Transverse colon (tissue), 4 donors: ENCODE measurements at places on chromosomes 11 and 22.
A peak's percentile ranks its signal among the peaks of the same experiment; 100 is the strongest.

DNA sequence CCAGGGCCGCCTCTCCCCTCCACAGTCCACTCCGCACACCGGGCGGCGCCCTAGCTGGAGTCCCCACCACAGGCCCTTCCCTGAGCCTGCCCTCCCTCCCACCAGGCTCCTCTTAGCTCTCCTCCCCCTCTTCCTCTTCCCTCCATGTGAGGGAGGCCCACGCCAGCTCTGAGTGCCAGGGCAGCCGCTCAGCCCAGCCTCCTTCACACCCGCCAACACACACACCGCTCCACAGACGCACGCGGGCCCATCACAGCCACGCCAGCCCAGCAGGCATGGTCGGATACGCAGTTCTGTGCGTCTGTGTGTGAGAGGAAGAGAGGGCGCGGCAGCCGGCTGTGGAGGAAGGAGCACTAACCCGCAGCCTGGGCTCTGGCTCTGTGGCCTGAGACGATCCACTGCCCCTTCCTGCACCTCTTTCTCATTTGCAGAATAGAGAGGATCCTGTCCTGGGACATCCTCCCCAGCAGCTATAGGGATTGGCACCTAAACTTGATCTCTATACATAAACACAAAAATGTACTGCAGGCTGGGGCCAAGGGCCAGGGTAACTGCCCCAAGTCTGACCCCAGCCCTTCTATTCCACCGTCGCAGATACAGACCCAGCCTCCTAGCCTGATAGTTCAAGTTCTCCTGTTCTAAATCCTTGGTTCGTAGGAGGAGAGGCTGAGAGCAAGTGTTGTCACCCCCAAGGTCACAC is 3.5 kb downstream of the CHRM4 start:
- DNase-seq, result no peak

- DNase-seq, result no peak
Measured at GRCh38 chr11:113518716-113519495, 43.7 kb upstream of the DRD2 start.

DNA sequence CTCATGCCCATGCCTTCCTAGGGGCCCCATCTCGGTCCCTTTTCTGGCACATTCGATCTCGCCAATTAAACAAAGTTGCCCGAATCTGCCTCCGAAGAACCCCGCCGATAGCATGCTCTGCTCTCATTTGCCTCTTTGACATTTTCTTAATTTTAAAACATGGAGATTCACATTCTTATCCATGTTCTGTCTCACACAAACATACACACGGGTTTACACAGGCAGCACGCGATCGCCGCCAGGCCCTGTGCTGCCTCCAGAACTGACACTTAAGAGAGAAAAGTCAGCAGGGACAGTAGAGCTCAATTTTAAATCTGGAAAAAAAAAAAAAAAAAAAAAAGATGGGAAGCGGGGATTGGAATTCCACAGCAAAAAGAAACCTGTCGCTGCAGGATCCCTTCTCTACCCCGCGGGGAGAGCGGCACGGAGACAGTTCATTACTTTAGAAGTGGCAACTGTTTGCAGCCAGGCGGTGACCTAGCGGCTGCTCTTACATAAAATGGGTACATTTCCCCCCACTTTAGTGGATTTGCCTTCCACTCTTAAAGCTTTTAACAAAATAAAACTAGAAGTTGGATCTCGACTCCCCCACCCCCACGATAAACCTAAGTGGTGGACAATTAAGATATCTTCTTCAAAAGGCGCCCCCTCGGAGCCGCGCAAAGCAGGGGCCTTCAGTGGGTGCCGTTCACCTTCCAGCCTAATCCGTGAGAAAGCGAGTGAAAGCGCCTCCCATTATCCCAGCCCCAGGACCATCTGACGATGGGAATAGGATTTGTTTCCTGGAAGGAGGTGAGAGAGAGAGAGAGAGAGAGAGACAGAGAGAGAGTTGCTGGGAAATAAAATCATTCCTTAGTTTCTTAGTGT is 13.7 kb downstream of the PAX6 start:
- DNase-seq, result no peak

GRCh38 chr22:33908171-33909074 is 11.9 kb downstream of the LARGE1 start:
- DNase-seq, result no peak

- peak; percentile 40 for DNase-seq
Measured at GRCh38 chr22:45599836-45600577, 71.6 kb upstream of the ATXN10 start.

DNA sequence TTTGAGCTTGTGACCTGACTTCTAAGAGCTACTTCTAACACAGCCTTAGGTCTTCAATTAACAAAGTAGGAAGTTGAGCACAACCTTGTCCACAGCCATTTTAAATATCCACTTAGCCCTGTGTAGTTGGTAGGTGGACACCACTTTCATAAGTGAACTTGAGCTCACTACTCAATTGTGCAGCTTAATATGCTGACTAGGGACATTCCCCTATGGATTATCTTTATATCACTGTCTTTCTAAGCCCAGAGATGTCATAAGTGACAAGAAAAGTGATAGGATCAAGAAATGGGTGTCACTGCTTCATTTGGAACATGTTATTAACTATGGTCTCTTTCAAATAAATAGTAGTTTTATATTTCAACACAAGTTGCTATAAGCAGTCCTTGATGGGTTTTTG is 4.0 kb upstream of the ATP5MG start:
- no peak for DNase-seq

DNA sequence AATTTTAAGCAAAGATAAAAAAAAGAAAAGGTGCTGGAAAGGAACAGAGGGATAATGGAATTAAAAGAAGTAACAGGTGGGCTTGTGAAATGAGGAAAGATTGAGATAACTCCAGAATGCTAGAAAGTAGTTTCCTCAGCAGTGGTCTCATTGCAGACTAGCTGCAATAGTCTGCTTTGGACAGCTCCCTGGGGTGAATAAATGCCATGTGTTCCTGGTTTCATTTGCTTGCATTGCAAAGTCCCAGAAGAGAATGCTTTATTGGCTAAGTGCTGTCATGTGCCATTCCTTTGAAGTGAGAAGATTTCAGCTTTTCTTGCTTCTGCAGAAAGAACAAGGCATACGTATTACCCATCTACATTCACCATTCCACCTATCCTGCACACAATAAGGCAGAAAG is 478.8 kb upstream of the RAG2 start:
- DNase-seq, result no peak

DNA sequence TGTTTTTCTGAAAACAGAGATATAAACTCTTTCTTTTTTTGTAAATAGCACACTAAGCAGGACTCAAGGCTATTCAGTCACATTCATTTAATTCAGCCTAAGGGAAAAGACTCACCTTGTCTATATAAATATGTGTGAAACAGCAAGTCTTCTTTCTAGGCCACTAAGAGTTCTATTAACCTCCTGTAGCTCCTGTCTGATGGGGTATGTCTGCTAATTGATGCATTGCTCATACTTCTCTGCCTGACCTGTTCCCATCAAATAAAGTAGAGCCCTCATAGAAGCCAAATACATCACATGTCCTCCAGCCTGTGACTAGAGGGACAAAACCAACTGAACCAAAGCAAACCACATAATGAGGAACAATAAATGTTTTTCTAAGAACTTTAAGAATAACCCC is 68.2 kb downstream of the MSANTD4 start:
- DNase-seq, result no peak

DNA sequence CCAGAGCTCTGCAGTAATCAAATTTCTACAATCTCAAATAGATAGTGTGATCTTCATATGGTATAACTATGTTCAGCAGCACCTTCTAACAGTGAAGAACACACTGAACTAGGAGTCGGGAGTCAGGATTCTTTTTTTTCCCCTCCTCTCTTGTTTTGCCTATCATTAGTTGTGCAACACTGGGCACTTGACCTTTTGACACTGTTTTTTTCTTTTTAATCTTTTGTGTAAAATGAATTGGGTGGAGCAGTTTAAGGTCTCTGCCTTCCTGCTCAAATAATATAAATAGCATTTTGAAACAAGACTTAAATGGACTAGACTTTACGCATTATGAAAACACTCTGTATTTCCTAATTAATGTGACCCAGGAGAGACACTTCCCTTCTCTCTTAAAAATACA is 39.7 kb downstream of the CTSC start:
- no peak for DNase-seq

DNA sequence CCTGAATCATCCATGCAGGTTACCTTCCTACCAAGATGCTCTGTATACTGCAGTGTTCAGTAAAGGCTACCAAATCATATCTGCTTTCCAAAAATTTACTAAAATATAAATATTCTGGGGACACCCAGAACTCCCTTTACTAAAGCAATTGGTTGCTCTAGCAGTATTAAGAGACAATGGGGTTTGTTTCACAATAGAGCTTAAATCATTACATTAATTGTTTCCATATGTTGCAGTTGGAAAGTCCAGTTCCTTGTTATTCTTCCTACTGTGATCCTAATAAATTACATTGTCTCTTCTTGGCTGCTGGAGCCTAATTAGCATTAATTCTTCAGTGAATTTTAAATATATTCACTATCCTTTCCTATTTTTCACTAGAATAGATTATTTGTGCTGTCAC is 316.0 kb upstream of the MTNR1B start:
- no peak for DNase-seq

DNA sequence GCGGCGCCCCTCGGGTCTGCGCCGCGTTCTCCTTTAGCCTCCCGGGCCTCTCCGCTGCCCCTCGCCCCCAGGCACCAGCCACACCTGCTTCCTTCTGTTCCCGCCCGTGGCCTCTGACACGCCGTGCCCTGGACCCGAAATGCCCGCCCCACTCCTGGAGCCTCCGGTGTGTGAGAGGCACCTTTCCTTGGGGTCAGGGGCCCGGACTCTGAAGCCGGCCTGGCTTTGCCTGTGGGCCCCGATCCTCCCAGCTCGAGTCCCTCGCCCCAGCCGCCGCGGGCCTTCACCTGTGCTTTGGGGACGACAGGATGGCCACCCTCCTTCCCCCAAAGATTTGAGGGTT is 661 bp upstream of the CDPF1 start:
- DNase-seq, result peak; percentile 38

DNA sequence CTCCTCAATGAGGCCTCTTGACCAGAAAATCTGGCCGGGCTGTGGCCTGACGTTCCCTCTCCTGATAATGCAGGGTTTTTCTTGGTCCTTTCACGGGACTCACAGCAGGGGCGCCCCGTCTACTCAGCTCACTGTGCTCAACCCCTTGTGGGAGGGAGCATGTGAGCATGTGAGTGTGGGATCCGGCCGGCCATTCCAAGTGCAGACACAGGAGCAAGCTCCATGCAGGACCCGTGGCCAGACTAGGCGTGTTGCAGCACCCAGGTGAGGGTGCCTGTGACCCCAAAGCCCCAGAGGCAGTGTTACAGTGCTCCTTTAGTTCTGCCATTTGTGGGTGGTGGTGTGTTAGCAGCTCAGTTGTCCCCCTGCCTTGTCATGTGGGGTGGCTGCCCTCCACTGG is 18.0 kb downstream of the DHCR7 start:
- no peak for DNase-seq

DNA sequence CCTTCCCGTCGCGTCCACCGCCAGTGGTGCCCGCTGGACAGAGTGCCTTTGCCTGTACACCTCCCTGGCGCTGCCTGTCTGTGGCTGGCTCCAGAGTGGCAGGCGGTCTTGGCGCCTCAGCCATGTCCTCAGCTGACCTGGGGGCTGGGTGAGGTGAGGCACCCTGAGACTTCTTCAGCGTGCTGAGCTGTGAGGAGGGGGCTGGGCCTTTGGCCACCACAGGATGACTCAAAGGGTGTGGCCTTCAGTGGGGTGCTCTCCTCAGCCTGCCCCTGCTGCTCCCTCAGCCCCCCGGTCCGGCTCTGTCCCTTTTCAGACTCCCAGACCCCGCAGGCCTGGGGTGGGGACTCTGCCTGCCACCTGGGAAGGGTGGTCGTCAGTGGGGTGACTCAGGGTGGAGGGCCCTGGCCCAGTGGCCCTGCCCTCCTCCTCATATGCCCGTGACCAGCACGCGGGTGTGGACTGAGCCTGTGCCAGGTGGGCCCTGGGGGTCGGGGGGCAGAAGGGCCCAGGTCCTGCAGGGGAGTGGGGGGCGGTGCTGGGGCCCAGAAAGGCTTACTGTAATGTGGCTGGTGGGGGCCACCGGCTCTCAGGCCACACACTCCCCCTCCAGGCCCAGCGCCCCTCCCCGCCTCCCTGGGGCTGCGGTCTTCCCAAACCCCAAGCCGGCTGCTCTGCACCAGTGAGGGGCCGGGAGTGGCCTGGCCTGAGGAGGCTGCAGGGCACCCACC is 15.9 kb downstream of the CRELD2 start:
- peak; percentile 75 for DNase-seq

DNA sequence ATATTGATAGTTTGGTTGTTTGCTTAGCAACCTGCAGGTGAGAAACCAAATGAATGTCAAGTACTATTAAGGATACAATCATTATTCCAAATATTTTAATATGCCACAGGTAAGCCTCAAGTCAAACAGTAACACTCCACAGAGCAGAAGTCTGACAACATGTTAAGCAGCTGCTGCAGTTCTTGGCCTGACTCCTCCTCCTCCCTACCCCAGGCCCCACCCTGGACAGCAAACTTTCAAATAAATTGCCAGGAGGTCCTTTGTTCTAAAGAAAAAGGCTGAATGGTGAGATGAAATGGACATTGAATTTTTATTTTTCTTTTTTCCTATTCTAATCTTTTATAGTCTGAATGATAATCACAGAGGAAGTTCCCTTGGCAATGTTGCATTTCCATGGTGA is 260.0 kb upstream of the POU2AF2 start:
- DNase-seq, result no peak
